ENCODE measurements at places on chromosomes 16 and 17.

DNA sequence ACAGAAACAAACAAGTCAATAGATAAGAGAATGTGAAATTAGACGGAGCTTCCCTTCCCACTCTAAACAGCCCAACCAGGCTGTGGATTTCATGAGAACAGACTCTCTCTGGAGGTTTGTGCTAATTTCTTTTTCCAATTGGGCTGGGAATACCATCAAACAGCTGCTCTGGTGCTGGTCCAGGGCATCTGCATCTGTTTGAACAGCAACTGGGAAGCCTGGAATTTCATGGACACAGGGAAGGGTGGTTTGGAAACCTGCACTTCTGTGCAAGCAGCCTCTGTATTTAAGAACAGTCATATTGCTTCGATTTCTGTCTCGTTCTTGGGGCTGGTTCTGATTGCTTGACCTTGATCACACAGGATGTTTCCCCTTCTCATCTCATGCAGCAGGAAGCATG, 88.7 kb downstream of the FOXL1 start:
- no peak for DNase-seq
- no peaks in the 10 kb centered on the region for H3K27me3 ChIP-seq
- H3K4me3 ChIP-seq = no peak overlapping the region
- H3K36me3 ChIP-seq = no peaks in the 10 kb centered on the region

DNA sequence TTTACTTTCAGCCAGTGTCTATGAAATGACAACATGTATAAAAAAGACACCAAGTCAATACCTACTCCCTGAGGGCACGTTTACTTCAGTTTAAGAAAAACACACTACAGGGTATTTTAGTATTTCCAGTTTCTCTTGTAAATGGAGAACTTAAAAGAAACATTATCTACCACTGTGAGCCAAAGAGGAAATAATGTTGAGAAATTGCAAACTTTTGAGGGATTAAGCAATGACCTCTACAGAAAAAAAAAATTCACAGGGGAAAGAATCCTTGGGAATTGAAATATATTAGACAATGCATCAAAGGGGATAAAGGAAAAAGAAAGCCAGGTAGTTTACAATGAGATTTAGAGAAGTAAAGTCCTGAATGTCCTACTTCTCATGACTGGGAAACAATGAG, 126.0 kb downstream of the KCNJ2 start:
- H3K4me3 ChIP-seq = no peak overlapping the region
- H3K27me3 ChIP-seq = no peaks in the 10 kb centered on the region
- no peak overlapping the region for H3K27ac ChIP-seq
- H3K36me3 ChIP-seq = no peaks in the 10 kb centered on the region
- no peak for DNase-seq

- no peaks in the 10 kb centered on the region for H3K27me3 ChIP-seq
- no peak for DNase-seq
- H3K36me3 ChIP-seq = peaks cover 65% of the 10 kb centered on the region
- no peak overlapping the region for H3K27ac ChIP-seq
- H3K4me1 ChIP-seq = no peaks in the 10 kb centered on the region
Measured at GRCh38 chr16:29835926-29836325, 15.7 kb downstream of the MVP start.

- H3K4me1 ChIP-seq = no peaks in the 10 kb centered on the region
- no peak overlapping the region for H3K4me3 ChIP-seq
- H3K27me3 ChIP-seq = no peaks in the 10 kb centered on the region
Measured at GRCh38 chr17:38628441-38628840, 22.7 kb upstream of the SRCIN1 start.

DNA sequence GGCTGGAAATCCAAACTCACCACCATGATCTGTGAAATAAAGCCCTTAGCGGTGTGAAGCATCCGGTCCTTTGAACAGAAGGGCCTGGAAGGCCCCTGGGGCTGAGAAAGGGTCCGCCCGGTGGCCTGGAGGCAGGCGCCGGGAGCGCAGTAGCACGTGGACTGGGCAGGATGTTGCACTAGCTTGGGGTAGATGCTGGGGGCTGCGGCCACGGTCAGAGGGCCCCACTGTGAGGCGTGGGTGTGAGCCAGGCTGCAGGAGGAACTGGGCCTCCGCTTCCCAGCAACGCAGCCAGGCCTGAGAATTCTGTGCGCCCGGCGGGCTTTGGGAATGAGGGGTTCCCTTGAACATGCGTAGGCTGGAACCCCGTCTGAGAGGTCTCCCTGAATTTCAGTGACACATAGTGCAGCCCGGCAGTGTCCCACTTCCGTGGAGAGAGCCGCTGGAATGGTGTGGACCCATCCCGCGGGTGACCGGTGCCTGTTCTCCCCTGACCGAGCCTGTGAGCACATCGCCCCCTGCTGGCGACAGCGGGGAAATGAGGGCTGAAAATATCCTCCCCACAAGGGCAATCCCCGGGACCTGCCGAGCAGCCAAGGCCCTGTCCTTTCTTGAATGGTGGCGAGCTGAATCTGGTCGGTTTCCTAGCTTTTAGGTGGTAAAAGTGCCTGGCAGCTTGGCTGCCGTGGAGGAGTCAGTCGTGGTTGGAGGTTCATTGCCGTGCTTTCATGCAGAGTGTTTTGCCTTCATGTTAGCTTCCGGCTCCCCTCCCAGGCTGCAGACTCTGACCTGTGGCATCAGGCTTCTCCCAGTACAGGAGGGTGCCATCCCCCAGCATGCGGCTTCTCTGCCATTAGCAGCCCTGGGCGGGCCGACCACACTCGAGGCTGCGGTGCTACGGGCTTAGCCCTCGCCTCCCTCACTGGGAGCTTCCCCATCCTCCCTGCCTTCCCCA, 43.8 kb downstream of the DNAJA2 start:
- no peak overlapping the region for H3K27ac ChIP-seq
- no peaks in the 10 kb centered on the region for H3K27me3 ChIP-seq
- DNase-seq = peak; percentile 76
- H3K4me3 ChIP-seq = no peak overlapping the region
- peaks cover 5% of the 10 kb centered on the region for H3K4me1 ChIP-seq

DNA sequence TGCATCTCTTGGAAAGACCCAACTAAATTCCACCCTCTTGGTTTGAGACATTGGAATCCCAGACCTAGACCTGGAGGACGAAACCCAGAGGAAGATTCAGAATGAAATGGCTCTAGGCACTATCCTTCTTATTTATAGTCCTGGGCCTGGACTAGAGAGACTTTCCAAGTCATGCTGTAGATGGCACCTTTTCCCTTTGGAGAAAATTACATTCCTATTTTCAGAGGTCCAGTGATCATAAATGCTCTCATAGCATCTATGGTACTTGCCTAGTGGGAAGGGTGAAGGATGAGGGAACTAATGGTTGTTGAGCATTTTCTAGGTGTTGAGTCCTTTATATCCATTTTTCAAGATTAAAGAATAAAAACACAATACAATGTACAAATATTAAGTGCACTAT, 37.1 kb downstream of the SPACA3 start:
- H3K4me1 ChIP-seq = no peaks in the 10 kb centered on the region
- no peaks in the 10 kb centered on the region for H3K27me3 ChIP-seq
- no peaks in the 10 kb centered on the region for H3K36me3 ChIP-seq

DNA sequence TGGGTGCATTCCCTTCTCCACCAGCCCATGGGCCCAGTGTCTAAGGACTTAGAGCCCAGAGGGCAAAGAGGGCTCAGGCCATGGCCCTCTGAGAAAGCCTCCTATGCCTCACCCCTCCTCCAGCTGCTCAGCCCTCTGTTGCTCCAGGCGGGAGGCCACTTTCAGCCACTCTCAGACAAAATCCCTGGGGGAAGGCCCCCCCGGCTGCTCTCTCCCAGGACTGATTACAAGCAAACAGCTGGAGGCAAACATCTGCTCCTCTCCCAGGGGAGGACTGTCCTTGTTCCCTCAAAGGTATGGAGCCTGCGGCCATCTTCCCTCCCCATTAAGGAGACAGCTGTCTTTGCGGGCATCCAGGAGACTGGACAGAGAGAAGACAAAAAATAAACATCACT, 54.9 kb upstream of the DLX4 start:
- peaks cover 21% of the 10 kb centered on the region for H3K27me3 ChIP-seq
- H3K4me3 ChIP-seq = no peak overlapping the region
- no peaks in the 10 kb centered on the region for H3K4me1 ChIP-seq
- DNase-seq = no peak
- no peaks in the 10 kb centered on the region for H3K36me3 ChIP-seq
- H3K27ac ChIP-seq = no peak overlapping the region

DNA sequence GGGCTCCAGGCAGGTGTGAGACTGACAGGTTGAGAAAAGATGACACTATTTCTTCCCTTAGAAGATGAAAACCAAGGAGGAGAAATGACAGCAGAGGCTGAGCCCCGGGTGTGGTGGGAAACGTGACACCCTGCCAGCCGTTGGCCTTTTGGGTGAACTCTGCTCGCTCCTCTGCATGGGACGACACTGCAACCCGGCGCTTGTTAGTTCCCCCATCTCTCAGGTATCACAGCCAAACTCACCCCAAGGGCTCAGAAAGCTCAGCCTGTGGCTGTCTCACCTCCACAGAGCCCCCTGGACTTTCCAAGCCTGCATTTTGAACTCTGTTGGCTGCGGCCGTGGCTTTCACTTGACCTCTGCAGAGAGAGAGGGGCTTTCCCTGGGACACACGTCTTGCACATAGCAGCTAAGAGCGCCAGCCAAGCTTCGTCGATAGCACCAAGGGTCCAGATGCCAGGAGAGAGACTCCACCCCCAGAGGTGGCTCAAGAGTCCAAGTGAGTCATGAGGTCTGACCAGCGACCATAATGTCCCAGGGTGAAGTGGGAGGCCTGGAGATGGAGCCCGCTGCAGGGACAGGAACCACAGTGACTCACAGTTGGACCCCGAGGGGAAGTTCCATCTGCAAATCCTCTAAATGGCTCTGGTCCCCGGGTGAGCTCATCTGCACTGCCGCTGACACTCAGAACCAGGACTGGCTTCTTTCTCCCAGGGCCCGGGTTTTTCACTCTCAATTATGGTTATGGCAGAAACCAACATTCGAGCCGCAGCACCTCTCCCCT, 301.9 kb downstream of the SOX9 start:
- no peak overlapping the region for H3K27ac ChIP-seq
- no peaks in the 10 kb centered on the region for H3K36me3 ChIP-seq
- H3K4me3 ChIP-seq = no peak overlapping the region
- H3K4me1 ChIP-seq = no peaks in the 10 kb centered on the region
- H3K27me3 ChIP-seq = no peaks in the 10 kb centered on the region
